Stimulated activated CD8-positive, alpha-beta memory T cell treated with anti-CD3 and anti-CD28 coated beads, Interleukin-7, amount 100 ng/mL, for 1 hour (primary cell): ENCODE measurements at places on chromosomes 5 and 9.

DNA sequence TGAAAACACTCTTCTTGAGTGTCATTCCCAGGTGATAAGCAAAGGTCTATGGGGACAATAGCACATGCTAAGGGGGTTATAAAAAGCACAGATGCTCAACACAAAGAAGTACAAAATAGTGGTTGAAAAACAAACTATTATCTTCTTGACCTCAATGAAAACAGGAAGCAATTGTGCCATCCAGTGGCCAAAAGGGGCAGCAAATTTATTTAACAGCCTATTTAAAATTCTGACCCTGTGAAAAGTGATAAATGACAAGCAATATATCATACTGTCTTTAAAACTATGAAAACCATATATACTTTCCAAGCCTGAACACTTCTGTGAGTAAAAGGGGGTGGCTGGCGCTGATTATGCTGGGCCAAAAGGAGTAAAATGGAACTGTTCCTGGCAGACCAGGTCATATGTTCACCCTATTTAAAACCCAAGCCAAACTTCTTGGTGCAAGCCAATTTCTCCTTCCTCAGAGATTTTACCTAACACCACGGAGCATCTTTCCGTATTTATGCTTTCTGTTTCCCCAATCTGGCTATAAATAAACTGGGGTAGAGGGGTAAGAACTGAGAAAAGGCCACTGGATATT is 29.7 kb downstream of the TEX10 start:
- DNase-seq = no peak

DNA sequence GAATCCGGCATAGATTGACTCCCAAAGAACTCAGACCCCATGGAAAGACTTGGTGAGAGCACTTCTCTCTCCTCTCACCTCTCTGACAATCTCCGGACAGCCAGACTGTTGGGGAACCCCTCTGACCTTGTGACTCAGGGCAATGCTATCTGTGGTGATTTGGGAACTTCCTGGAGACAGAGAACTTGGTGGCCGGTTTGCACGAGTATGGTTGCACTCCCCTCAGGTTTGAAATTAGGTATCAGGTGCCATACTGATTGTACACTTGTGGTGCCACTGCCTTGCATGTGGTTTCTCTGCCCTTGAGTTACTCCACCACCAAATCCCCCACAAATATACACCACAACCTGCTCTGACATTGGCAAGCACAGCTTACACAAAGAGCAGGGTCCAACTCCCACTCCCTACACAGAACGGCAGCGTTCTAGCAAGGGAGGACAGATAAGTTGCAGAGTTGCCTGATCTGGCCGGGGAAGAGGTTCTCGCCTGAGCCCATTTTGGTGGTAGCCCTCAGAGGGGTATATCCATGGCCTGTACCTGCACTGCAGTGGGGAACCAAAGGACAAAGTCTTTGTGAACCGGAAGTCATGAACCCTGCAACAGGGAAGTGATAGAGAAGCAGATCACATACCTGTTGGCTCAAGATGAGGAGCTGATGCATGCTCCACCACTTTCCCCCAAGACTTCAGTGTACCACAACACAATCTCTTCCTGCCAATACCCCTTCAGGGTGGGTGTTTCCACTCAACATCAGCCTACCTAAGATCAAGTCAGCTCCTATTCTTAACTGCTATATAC is 255.1 kb downstream of the MCTP1 start:
- no peak for DNase-seq

DNA sequence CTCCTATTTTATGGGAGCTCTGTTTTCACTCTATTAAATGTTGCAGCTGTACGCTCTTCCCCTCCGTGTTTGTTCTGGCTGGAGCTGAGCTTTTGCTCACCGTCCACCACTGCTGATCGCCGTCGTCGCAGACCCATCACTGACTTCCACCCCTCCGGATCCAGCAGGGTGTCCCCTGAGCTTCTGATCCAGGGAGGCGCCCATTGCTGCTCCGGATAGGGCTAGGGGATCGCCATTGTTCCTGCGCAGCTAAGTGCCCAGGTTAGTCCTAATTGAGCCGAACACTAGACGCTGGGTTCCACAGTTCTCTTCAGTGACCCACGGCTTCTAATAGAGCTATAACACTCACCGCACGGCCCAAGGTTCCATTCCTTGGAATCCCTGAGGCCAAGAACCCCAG is 96.2 kb upstream of the PRDM9 start:
- no peak for DNase-seq

DNA sequence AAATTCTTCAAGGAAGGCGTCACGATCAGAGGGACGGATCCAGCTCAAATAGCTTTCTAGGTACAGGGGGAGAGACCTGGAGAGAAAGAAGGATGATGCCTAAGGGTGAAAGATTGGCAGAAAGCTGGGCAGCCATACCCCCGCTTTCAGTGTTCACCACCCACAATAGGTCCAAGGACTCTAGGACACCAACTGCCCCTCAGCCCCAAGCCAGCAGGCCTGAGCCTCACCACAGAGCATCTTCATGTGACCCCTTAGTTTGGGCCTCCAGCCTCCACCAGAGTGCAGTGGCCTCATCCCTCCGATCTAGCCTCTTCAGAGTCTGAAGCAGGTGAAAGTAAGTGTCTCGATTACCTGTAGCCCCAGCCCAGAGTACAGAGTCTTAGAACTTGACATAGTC is 1.7 kb upstream of the VCP start:
- DNase-seq = no peak

GRCh38 chr5:54329731-54330709 is 19.6 kb upstream of the ARL15 start:
- DNase-seq = no peak

DNA sequence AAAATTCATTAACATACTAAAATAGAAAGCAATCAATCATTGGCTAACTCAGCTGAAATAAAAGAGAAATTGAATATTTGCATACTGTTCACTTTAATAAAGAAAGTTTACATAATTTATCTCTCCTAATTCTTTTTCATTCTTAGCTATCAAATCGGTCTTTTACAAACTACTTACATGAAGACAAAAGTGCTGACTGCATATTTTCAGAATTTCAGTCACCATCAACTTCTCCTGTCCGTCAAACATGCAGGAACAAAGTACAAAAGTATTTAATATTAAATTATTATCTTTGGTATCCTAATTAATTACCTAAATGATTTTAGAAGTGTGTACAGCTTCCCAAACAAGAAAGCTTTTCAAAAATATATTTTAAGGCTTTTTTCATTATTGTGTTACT is 248.4 kb downstream of the CYLC2 start:
- DNase-seq = no peak

GRCh38 chr9:28967226-28967625 is 1393.9 kb upstream of the C9orf72 start:
- DNase-seq = no peak

DNA sequence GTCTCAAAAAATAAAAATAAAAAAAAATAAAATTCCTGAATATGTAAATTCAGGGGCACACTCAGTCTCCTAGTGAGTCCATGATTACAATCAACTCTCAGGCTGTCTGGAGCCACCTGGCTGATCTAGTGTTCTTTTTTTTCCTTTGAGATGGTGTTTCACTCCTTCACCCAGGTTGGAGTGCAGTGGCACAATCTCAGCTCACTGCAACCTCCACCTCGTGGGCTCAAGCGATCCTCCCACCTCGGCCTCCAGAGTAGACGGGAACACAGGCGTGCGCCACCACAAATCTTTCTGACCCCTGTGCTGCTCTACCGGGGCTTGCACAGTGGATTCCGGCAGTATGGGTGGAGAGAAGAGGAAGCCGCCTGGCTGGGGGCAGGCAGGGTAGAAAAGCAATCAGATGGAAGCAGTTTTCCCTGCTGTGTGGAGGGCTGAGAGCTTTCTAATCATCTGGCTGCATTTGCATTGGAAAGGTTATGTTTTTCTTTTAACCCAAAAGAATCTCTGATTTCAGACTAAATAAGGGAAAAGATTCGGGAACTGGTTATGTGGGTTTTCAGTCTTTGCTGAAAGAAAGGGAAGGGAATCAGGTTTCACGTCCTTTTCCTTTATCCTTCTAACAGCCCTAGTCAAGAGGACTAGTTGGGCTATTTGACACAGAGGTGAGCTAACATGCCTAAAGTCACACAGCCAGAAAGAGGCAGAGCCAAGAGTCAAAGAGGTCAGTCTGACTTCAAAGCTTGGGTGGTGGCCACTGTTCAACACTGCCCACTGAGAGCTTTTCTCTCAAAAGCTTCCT is 26.3 kb upstream of the CORO2A start:
- DNase-seq = no peak

DNA sequence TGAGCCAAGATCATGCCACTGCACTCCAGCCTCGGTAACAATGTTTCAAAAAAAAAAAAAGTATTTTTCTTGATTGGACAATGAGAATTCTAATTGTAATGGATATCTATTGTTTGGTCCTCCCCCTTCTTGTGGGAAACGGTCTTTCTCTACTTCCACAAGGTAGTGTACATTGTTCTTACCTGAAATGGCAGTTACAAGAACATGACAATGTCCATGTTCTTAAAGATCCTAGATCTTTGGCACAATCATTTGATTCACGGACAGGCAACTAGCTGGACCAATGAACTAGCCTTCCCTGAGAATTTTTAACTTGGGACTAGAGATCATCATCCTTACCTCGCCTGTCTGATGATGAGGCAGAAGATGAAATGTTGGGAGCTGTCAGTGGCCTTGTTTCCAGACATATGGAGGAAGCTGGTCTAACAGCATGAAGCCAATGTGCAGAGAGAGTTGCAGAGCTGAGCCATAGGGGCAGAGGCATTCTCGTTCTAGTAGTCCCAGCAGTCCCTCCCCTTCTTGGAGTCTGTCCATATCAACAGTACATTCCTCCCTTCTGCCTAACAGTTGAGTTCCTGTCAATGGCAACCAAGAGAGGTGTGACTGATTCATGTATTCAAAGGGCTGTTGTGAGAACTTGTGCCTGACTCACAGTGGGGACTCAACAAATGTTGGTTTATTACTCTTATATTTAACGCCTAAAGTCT is 2.1 kb upstream of the MARCHF6 start:
- no peak for DNase-seq

DNA sequence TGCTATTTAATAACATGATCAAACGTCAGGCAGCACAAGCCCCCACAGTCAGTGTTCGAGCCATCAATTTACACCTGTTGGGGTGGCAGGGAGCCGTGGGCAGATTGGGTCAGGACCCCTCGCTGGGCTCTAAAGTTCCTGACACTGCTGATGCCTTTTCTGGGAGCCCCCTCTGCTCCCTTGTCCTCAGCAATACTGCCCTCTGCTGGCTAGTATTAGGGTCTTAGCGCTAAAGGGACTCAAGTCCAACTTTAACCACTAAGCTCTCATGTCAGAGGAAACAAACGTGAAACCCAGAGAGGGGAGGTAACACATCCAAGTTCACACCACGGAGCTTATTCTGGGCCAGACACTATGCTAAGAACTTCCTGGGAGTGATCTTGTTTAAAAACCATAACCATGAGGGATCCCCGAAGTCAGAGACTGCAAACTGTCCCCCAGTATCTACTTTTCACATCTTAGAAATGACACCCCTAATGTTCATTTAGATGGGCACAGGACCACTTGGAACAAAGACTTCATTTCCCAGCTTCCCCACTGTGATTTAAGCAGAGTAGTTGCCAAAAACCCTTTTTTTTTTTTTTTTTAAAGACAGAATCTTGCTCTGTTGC is 20.4 kb downstream of the ANKS6 start:
- DNase-seq = no peak

DNA sequence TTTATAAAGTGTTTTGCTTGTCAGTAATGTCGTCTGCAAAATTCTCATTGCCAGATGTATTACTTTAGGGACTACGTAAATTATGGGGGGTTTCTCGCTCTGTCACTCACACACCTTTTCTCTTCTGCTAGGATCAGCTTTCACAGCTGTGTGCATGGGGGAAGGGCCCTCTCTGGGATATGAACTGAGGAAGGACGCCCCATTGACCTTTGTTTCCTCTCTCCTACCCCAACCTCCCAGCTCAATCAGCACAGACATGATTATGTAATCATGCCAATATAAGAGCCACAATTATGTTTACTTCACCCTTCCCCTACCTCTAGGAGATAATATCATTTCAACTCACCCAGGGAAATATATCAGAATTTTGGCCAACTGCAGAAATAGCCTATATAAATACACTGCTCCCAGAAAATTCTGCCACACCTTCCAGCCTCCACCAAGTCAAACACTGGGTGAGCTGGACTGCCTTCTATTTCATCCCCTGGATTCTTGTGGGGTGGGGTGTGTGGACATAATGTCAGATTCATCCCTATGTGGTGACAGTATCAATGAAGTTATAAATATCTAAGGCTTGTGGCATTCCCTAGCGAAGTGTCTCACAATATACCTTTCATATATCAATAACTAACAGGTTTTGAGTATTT is 12.6 kb upstream of the SEMA5A start:
- DNase-seq = no peak

GRCh38 chr9:125549891-125550885 is 156.8 kb downstream of the MAPKAP1 start:
- DNase-seq = no peak
